ENCODE measurements at places on chromosomes 3 and 15.

- no peak for DNase-seq
Measured at GRCh38 chr3:52688266-52688665, 2.4 kb downstream of the GNL3 start.

GRCh38 chr3:58175187-58175436, 35.7 kb downstream of the DNASE1L3 start:
- no peak for DNase-seq

GRCh38 chr3:178325330-178325729, 210.9 kb upstream of the KCNMB2 start:
- no peak for DNase-seq

DNA sequence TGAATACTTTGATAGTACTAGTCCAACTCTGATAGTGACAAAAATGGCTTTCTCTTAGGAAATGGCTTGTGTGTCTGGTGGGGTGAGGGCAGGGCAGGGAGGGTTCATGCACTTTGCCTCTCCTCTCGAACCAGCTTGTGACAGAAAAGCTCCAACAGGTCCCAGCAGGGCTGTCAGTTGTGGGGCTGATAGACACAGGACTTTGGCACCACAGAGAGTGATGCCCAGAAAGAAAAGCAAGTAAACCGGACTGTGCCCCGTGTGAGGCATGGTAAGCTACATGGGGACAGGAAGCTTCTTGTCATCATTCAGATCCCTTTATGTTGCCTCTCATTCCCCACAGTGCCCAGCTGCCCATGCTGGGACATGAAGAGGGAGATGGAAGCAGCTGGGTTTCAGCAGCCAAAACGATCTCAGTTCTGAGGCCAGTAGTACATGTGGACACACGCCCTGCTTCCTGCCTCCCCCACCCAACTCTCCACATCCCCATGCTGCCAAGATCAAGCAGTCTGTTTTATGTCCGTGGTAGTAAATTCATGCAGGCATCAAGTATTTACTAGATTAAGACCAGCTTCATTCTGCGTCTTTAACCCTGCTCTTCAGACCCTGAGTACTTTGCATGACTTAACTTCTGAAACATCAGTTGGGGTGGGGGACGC, 29.7 kb upstream of the LIPC start:
- DNase-seq: no peak

GRCh38 chr3:11626084-11626463, 17.6 kb downstream of the VGLL4 start:
- no peak for DNase-seq

DNA sequence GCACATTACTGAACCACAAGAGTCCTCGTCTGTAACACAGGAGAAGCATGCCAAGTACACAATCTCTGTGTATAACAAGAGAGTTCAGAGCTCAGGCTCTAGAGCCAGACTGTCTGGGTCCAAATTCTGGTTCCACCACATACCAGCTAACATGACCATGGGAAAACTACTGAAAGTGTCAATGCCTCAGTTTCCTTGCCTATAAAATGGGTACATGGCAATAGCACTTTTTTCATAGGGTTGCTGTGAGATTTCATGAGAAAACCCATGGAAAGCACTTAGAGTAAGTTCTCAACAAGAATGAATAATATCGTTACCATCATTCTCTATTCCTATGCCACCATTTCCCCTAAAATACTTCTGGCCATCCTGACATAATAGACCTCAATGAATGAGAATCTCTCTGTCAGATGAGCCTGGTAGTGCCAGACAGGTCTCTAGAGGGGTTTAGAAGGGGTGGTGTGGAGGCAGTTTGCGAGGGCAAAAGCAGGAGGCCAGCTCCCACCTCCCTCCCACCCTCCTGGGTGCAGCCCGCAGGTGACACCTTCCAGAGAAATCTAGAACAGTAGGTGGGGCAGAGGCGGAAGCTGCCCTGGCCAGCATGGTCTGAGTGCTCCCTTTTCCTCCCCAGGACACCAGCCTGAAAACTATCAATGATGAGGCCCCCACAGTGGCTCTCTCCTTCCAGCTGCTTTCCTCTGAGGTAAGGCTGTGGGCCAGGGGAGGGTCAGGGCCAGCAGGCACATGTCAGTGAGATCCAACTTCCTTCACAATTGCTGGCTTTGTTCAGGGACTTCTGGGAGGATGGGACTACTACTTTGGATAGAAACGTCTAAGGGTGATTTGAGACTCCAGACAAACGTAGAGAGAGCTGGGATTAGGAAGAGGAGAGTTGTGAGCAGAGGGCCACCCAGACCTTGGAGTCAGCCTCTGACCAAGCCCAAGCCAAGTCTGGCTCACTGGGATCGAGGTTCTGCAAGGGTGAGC, 45.3 kb downstream of the CCDC33 start:
- no peak for DNase-seq

DNA sequence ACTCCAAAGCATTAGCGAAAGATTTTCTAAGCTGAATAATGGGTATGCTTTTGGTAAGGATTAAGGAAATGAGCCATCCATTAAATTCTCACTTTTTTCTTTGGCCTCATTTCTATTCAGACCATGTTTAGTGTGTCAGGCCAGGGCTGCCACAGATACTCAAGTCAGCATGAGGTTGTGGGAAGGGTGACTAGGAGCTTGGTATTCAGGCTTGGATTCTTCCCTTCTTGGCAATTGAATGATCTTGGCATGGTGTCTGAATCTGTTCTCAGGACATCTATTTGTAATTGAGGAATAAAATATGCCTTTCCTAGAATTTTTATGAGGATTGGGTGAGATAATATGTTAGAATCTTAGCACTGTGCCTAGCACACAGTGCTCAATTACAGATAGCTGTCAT, 11.2 kb downstream of the CCNB2 start:
- no peak for DNase-seq

DNA sequence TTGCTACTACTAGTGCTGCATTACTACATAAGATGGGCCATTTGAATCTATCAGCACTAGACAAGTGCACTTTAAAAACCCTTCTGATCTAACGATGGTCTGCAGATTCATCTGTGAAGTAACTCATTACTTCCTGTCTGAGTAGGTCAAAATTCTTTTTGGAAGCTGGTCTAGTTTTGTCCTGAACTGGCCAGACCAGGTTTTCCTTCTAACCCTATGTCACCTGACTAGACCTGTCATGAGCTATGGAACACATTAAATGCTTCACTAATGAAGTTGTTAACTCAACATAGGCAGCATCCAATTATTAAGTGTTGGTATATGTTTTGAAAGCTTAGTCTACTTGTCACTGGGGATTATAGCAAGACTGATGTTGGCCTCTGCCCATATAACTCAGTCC, 10.1 kb upstream of the RBM5 start:
- DNase-seq: no peak

GRCh38 chr3:110106805-110107204, 769.5 kb upstream of the DPPA4 start:
- no peak for DNase-seq

GRCh38 chr3:111692593-111693552, 97.7 kb upstream of the ZBED2 start:
- DNase-seq: no peak

DNA sequence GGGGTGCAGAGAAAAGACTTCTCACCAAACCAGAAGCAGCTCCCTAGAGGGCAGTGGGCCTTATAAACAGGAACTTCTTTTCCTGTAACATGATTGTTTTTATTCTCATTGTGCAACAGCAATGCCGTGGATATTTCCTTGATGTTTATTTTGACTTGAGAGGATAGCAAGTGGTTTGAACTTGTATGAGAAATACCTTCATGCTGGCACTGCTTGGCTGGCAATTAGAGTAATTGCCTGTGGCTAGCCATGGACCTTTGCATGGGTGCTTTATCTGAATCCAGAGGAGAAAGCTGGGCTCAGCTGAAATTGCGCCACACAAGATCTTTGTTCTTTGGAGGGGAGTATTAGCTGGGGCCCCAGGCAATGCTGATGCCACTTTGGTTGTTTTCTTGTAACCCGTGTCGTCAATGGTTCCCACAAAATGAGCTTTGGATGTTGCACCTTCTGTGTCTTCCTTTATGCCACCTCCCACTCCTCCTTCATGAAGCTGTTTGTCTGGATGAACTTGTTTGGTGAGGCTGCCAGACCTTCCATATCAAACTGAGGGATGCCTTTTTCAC, 37.9 kb downstream of the CMTM8 start:
- DNase-seq: no peak

GRCh38 chr15:70261083-70261482, 163.4 kb upstream of the TLE3 start:
- no peak for DNase-seq

DNA sequence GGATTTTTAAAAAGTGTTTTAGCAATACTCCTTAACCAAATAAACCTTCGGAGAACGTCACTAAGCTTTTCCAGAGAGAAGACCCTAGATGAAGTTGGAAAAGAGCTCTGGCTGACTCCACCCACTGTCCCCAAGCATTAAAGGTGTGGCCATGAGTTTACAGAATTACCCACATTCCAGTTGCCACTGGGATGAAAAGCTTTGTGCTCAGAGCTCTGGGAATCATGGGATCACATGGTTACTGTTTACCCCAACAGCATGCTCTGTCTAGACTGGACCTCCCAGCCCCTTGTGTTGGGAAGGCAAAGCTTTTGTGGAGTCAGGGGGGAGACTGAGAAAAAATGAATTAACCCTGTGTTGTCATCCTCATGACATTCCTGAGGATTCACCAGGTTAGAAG, 55.3 kb downstream of the CCK start:
- DNase-seq: no peak

GRCh38 chr3:179156775-179157174, 8.6 kb downstream of the PIK3CA start:
- no peak for DNase-seq

DNA sequence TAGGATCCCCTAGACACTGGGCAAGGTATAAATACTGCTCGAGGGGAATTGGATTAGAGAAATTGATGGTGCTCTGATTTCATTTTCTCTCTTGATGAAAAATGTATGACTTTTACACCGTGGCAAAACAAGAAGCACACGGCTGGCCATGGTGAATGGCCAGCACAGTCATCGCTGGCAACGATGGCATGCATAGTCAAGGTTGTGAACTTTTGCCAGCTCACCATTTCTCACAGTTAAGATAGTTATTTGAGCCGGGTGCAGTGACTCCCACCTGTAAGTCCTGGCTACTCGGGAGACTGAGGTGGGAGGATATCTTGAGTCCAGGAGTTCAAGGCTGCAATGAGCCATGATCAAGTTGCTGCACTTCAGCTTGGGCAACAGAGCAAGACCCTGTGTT, 95.4 kb downstream of the HMG20A start:
- no peak for DNase-seq

- DNase-seq: peak; percentile 58
Measured at GRCh38 chr15:39629371-39629770, 48.5 kb downstream of the THBS1 start.

- DNase-seq: no peak
Measured at GRCh38 chr3:150450916-150451315, 42.8 kb downstream of the TSC22D2 start.

- DNase-seq: no peak
Measured at GRCh38 chr3:54600441-54601204, 327.2 kb downstream of the LRTM1 start.

GRCh38 chr3:117622171-117622841, 912.7 kb downstream of the TUSC7 start:
- no peak for DNase-seq

DNA sequence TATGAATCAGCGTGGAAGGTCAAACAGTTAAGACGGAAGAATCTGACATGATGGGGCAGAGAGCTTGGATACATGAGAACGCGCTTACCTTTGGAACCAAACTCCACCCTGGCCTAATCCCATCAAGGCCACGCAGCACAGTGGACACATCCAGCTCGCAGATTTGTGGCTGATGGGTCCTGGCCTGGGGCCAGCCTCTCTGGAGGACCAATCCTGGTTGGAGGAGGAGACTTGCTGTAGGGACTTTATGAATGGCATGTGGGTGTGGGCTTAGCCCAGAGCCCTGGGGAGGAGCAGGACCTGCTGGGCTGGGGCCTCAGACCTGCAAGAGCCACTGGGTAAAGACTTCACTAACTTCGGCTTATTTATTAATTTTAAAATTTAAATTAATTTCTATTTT, 73.4 kb upstream of the ANKRD34C start:
- DNase-seq: no peak

DNA sequence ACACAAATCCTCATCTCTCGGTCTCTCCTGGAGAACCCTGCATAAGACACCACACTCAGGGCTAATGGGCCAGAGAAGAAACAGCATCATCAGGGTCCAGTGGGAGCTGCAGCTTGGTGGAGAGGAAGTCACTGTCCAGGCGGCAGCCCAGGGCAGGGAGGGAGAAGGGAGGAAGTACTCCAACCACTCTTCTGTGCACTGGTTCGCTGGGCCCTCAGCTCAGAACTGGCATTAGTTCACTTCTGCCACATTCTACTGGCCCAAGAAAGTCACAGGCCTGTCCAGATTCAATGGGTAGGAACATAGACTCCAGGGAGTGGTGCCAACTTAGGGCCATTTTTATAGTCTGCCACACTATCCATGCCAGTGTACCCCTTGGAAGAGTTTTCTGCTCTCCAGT, 169.0 kb downstream of the ABHD5 start:
- DNase-seq: no peak

All from stimulated activated CD4-positive, alpha-beta T cell treated with anti-CD3 and anti-CD28 coated beads, Interleukin-2, amount 100 ng/mL, for 24 hours (primary cell).